ENCODE measurements at places on chromosomes 7 and 10.

DNA sequence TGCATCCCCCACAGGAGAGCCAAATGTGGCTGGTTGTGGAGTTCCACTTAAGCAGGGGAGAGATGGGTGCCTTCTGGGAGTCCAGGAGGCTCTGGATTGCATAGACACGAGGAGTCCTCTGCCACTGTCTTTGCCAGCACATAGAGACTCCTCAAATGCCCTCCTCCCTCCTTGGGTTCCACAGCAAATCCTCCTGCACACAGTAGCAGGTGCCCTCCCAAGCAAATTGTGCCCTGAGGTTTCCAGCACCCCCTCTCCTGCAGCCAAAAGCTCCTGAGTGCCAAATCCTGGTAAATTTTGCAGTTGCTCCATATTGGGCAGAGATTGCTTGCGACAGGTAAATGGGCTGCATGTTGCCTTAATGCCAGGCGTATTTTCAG, 5.8 kb downstream of the EVX1 start:
- no peak for DNase-seq

DNA sequence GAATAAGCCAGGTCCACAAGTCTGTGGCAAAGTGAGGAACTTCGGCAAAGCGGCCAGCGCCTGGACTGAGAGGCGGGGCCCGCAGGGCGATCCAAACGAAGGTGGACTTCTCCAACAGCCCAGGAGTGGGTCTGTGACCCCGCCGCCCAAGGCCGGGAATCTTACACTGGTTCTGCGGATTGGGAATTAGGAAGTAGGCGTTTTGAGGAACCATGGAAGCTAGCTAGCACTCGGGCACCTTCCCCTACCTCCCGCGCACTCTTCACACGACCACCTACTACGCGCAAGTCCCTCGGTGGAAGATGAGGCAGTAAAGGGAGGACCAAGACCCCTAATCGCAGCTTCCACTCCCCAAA, 570 bp upstream of the ARF5 start:
- no peak for DNase-seq

DNA sequence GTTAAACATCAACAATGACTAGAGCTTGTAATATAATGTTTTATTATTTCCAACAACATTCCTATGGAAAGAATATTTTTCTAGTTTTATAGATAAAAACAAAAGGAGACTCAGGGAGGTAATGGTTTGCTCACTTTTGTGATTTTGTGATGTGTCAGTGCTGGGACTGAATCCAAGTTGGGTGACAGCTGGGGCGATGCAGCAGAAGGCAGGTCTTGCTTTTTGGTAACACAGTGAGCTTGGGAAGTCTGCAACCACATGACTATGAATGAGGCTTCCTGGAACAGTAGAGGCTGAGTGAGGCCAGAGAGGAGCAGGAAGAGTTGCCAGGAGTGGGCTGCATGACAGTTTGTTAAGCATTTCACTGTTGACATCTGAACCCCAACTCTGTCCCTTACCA, 4.9 kb upstream of the YKT6 start:
- no peak for DNase-seq

DNA sequence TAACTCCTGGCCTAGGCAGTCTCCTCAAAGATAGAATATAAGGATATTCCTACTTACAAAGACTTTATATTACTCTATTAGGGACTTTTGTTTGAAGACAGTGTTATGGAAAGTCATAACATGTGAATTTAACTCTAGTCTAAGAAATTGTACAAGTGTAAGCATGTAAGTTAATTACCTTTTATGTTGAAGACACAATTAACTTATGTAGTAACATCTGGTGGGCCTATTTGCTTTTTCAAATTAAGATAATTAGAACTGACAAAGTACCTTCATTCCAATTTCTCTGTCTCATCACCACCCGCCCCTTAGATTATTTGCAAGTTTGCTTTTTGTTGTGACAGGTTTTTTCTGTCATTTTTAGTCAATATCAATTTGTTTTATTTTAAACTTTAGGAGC, 126.0 kb upstream of the THSD7A start:
- DNase-seq: no peak

DNA sequence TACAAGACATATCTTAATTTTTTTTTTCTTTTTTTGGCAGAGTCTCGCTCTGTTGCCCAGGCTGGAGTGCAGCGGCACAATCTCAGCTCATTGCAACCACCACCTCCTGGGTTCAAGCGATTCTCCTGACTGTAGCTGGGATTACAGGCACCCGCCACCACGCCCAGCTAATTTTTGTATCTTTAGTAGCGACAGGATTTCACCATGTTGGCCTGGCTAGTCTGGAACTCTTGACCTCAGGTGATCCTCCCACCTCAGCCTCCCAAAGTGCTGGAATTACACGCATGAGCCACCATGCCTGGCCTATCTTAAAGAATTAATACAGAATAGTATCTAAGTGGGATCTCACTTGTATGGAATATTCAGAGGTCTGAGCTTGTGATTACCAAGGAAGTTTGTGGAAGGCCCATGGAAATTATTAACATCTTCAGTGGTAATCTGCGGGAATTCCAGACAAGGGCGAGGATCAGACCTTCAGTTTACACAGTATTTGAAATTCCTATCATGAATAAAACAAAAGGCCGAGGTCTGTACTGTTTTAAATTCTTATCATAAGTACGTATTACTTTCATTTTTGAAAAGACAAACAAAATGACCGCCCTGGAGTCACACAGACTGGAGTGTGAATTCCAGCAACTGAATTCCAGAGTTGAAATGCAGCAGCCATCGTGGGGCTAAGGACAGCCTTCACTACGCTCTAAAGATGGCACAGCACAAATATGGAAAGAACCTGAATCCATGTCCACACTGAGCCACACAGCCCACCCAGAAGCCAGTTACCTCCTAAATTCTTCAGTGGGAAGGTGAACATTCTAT, 16.7 kb downstream of the GPRIN2 start:
- DNase-seq: no peak

DNA sequence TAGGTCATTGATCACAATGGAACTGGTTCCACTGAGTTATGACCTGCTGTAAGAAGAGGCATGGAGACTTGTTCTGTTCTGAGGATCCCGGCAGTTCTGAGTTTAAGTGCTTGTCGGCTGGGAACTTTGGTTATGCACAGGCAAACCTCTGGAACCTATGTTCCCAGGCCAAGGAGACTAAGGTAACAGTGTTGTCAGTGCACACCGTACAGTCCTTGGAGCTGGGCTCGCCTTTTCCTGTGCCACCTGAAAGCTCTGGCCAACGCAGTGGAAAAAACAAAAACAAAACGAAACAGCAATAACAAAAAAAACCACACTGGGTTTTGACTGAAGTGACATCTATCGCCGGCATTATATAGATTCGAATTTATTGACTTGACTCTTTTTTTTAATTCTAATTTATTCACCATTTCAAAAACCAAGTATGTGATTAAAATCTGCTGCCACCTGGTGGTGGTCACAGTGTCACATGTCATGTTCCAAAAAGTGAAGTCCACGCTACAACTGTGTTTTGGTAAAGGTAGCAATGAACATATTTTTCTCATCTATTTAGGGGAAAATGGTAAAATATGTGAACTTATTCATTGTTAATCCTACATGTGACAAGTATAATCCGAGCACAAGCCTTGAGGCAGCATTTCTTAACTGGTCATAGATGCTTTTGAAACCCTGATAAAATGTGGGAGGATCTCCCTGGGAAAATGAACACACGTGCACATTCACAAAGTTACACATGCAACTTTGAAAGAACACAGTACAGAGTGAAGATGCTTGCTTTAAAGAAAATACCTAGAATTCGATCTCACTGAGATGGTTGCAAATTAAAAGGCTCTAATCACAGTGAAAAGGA, 113.8 kb upstream of the PPP2R2D start:
- peak; percentile 71 for DNase-seq

DNA sequence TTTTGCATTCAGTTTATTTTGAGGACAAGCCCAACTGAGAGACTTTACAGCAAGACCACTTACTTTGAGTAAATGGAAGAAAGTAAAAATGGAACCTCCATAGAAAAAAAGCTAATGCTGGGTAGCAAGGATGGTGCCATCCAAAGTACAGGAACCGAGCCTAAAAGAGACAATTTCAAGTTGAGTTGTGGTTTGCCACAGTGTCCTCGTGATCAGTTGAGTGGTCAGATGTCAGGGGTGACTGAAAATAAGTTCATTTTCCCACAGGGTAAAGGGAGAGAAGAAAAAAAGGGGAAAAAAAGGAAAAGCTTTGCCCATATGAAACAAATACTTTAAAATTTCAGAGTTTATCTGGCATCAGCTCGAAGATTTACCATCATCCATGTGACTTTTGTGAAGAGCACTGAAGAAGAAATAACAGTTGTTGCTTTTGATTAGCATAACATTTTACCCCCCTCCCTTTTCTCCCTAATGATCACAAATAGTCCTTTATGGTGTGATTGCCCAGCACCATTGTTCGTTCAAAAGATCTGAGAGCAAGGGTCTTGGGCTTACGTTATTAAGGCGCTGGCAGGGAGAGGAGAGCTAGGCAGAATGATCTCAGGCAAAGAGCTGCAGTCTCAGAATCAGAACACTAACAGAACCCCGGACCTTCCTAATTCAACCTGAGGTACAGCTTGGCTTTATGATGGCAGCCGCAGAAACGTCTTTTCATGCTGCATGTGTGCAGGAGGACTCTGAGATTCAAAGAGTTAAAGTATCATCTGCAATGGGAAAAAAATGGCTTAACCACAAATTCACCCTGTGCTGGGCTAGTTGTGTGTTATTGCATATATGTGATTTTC, 338.1 kb downstream of the RNLS start:
- DNase-seq: no peak

DNA sequence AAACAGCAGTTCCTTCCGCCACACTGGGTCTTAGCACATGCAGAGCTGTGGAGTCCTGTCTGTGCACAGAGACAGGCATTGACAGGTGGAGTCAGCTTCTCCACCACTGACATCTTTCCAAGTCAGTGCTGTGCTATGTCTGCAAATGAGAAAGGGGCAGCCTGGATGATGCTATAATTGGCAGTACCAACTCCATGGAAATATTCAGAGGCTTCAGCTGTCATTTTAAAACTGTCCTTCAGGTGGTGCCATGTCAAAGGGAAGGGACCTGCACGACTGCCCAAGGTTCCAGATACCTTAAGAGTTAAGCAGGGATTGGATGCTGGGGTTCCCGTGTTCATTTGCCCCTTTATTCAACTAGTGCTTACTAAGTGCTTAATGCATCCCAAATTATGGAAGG, 258.0 kb upstream of the PRKCQ start:
- DNase-seq: peak; percentile 59

DNA sequence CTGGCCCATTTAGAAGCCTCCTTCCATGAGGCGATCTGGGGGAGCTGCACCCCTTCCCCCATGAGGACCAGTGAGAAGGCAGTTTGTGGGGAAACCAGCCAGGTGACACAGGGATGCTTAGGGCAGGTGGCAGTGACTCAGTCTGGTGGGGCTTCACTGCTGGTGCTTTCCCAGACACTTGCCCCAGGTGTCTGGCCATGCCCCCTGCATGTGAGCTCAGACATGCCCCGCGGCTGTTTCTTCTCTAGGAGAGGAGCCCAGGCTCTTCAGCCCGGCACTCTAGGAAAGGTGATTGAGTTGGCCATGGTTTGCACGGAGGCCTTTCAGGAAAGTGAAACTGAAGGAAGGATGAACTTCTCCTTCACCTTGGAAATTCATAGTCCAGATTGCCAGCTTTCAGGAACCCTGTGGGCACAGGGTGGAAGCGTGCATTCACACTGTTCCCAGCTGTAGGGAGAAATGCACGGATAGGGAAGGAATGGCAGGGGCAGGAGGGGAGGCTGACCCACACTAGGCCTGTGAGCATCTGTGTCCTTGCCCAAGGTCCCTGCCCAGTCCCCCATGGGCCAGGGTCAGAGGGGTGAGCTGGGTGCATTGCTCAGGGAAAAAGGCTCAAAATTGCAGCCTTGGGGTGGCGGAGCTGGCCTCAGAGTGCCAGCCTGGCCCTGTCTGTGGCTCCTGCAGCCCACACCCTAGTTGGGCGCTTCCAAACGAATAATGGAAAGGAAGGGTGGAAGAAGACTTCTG, 359.1 kb downstream of the GLRX3 start:
- DNase-seq: peak; percentile 19

DNA sequence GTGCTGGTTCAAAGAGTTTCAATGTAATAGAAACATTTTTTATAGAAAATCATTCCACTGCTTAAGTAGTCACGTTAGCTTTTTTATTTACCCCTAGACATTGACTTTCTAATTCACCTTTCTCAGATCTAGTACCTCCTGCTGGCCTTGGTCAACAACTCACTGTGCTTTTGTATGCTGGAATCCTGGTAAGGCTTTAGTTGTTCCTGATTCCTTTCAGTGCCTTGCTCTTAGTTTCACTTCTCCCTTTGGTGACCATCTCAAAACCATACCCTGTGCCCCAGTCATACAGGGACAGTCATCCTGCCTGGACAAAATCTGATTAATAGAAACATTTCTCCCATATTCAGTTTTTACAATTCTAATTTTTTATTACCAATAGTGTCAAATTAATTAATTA, 130.2 kb downstream of the GPR37 start:
- DNase-seq: peak; percentile 51

DNA sequence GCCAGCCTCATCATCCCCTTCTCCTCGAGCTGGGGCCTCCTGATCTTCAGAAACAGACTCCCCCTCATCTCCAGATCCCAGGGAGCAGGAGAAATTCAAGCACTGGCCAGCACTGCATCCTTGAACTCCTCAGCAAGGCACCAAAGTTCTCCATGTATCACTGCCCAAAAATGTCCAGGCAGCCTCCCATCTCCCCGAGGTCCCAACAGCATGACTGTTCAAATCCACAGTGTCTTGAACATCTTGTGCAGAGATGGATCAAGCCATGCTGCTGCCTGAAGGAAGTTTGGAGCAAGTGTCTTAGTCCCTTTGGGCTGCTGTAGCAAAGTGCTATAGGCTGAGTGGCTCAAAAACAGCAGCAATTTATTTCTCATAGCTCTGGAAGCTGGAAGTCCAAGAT, 115.5 kb upstream of the GALNT17 start:
- DNase-seq: no peak

GRCh38 chr10:66457629-66458028, 468.2 kb upstream of the LRRTM3 start:
- no peak for DNase-seq

DNA sequence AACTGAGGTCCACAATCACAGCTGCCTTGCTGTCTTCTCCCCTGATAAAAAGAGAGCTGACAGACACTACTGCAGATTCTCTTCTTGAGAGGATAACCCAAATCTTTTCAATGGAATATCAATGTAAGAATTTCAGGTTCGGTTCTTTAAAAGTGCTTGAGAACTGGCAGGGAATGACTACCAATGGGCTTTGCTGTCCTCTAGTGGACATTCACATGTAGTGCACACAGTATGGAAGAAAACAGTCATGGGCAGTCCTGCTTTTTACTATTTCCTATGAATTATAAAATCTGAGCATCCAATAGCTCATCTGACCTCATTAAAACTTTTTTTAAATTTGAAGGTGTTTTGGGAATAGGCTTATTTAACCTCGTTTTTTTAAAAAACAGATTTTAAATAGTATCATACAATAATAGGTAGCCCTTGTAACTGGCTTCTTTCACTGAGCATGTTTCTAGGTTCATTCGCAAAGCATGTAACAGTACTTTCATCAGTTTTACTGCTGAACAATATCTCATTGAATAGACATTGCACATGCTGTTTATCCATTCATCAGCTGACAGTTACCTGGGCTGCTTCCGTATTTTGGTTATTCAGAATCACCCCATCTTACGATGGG, 18.3 kb downstream of the FZD9 start:
- no peak for DNase-seq

- DNase-seq: no peak
These were observed 8.3 kb downstream of the XPNPEP1 start for GRCh38 chr10:109914966-109915365.
